ENCODE measurements at places on chromosomes 11 and 22.

GRCh38 chr11:72621008-72621610 is 53.1 kb downstream of the PDE2A start:
- no peak for DNase-seq

DNA sequence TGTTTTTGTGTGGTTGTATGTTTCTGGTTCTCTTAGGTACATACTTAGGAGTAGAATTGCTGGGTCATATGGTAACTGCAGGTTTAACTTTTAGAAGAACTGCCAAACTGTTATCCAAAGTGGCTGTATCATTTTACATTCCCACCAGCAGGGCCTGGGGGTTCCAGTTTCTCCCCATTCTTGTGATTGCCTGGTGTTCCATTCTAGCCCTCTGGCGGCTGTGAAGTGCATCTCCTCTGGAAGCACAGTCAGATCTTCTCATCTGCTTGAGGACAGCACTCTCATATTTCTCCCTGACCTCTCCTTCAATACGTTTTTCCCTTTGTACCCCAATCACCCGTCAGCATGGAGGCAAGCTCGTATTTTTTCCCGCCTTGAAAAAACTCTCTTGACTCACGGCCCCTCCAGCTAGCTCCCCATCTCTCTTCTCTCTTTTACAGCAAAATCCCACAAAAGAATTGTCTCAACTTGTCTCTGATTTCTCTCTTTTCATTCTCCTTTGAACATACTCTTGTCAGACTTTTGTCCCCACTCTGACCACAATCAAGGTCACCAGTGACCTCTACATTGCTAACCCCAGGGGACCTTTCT is 56.8 kb upstream of the THY1 start:
- no peak for DNase-seq

DNA sequence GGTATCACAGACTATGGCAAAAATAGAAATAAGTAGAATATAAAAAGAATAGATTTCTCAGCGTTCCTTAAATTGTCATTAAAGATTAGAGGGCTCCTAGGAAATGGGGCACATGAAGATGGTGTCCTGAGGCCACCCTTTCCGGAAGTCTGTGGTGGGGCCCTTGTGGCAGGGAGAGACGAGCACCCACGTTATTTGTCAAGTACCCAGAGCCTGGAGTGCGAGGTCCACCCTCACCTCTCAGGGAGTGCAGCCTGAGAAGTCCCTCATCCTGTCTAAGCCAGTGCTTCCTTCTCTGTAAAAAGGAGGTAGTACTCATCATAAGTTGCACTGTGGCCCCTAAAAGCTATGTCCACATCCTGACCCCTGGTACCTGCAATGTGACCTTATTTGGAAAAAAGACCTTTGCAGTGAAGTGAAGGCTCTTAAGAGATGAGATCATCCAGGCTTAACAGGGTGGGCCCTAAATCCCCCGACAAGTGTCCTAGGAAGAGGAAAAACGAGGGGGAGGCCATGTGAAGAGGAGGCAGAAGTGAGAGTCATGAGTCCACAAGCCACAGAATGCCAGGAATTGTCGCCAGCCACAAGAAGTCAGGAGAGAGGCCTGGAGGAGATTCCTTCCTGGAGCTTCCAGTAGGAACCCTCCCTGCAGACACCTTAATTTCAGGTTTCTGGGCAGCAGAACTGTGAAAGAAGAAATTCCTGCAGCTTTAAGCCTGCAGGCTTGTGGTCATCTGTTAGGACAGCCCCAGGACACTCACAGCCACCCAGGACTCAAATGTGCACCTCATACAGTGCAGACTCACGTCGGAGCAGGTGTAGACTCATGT is 76.8 kb upstream of the CCND1 start:
- DNase-seq: no peak

DNA sequence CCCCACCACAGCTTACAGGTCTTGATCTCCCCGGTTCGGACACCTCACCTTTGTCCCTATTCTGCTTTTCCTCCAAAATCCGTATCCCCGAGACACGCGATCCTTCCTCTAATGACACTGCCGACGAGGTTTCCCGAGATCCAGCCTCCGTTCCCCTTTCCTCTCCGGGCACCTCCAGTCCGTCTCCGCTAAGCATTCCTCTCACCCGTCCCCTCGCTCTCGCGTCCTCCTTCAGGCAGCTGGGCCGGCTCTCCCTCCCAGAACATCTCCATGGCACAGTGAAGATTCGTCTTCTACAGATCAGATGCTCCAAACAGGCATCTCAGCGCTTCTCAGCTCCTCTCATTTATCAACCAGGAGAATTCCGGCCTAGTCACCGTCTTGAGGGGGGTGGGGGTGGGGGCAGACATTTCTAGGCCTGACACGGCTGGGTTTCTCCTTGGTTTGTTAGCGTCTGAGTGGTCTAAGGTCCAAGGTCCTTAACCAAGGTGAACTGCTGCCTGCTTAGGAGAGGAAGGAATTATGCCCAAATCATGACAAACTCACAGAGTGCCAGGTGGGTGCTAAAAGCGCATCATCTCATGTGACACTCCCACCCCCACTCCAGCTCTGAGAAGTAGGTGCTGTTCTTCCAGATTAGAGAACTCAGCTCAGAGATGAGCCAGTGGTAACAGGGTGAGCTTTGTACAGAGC is at the start of gene SPTBN2:
Gene SPTBN2 (minus strand): TSS at position 524 of the 693 bp plus-strand sequence. CDS start 7,976 bp downstream, outside the sequence.
- peak; percentile 83 for DNase-seq

- DNase-seq: no peak
Observed at GRCh38 chr11:129410395-129410960, 34.8 kb downstream of the BARX2 start.

DNA sequence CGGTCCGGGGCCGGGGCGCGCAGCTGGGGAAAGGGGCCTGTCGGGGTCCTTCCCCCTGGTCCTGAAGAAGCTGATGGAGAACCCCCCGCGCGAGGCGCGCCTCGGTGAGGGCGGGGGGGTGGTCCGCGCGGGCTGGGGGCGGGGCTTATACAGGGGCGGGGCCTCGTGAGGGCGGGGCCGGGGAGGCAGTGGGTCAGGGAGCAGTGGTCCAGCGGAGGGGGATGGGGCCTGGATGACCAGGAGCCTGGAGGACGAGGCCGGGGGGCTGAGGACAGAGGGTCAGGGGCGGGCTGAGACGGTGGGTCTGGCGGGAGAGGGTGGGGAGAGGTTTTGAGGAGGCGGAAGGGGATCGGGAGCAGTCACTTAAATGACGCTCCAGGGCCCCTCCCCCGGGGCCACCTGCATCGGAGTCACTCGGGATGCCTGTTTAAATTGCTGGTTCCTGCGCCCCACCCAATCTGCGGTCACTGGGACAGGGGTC is 396 bp downstream of the TEF start:
- no peak for DNase-seq

- DNase-seq: no peak
Observed at GRCh38 chr11:9850224-9850895, 186.5 kb downstream of the SWAP70 start.

DNA sequence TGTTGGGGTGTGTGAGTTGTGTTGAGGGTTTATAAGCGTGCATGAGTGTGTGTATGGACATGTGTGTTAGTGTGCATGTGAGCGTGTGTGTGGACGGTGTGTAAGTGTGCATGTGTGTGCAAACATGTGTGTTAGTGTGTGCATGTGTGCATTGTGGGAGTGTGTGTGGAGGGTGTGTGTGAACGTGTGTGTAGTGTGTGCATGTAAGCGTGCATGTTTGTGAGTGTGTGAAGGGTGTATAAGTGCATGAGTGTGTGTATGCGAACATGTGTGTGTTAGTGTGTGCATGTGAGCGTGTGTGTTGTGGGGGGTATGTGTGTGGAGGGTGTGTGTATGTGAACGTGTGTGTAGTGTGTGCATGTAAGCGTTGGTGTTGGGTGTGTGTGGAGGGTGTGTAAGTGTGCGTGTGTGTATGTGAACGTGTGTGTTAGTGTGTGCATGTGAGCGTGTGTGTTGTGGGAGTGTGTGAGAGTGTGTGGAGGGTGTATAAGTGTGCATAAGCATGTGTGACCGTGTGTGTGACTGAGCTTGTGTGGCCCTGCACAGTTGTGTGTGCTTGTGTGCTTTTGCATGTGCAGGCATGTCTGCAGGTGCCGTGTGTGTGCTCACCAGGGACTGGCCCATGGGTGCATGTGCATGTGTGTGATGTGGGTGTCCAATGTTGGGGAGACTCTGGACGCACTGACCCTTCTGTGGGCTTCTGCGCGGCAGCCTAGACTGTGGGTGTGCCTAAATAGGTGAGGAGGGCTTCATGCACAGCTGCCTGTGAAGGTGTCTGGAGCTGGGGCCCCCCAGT is 866.2 kb downstream of the TBC1D22A start:
- DNase-seq: no peak

DNA sequence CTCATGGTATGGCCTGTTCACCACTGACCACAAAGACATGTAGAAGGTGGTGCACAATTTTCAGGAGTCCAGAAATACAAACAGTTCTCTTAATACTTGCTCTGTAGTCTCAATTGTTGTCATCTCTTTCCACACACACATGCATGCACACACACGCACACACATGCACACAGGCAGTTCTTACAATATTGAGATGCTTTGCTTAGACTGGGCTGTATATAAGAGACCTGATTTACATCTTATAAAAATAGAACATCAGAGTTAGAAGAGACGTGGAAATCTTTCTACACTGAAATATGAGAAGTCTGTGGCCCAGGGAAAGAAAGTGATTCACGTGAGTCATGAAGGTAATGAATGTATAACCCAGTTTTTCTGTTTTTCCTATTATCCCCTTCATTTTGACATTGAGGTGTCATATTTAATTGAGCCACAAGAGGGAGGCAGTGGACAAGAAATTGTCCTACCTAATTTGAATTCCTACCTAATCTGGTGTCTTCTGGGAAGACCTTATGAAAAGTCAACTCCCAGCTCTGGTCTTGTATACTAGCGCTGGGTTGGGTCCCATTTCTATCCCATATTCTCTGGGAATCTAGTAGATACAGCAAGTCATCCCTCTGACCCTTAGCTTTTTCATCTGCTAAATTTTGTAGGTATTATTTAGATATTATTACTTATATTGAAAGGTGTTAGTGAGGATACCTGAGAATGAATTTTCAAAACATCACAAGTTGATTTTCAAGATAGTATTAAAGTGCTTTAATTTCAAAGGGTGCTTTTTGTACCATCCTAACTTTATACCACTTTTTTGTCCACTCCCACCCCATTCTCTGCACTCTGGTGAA is 14.9 kb upstream of the MS4A4A start:
- peak; percentile 81 for DNase-seq

DNA sequence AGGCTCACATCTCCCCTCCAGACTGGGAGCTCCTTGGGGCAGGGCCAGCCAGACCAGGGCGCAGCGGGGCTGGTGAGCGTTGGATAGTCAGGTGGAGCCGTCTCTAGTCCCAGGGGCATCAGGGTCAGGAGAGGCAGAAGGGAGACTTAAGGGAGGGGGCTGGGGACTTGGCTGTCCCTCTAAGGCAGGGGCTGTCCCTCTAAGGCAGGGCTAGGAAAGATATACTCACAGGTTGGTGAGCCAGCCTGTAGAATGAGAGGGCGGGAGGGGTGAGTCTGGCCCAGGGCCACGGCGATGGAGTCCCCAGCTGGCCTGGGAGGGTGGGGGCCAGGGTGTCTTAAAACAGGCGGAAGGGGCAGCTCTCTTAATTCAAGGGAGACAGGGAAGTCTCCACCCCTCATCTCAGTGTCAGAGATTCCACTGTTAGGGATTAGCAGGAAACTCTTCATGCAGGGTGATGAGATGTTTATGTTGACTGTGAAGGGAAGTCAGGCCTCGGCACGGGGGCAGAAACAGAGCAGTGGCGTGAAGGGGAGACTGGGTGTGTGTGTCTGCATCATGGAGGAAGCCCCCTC is 11.3 kb downstream of the P2RY2 start:
- DNase-seq: no peak

- no peak for DNase-seq
Observed at GRCh38 chr11:66857927-66858185, 992 bp downstream of the LRFN4 start.

- peak; percentile 76 for DNase-seq
Observed at GRCh38 chr22:30422481-30423300, 2.9 kb upstream of the MTFP1 start.

DNA sequence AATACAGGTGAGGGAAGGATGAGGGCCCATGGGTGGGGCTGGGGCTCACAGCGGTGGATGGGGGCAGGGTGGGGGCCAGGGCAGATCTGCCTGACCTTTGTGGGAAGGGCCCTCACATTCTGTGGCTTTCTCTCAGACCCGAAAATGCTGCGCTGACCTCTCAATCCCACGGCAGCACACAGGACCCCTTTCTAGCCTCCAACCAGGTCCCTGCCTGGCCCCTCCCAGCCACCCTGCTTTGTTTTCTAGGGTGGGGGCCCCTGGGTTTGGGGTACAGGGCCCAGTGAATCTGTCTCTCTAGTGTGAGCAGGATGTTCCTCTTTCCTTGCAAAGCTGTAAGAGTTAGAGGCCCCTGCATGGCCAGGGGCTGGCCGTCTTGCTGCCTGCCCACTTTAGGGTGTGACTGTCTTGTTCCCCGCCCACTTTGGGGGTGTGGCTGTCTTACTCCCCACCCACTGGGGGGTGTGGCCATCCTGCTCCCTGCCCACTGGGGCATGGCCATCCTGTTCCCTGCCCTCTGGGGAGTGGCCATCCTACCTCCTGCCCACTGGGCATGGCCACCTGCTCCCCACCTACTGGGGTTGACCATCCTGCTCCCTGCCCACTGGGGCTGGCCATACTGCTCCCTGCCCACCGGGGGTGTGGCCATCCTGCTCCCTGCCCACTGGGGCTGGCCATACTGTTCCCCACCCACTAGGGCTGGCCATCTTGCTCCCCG is 11.5 kb downstream of the PARVG start:
- no peak for DNase-seq

- DNase-seq: no peak
Observed at GRCh38 chr22:47474464-47474863, 712.0 kb downstream of the TBC1D22A start.

All from eye (tissue), 1 donor.